ENCODE measurements at places on chromosomes 2 and 18. TPM values are rescaled to one million over a fixed set of nuclear protein-coding genes. Genes with fewer than 3 reads are reported as not detected.

Gene CAVIN2
- total RNA-seq = 9.3 TPM

Gene BMP10
- total RNA-seq = not detected

Gene ADGRF3
- 0.07 TPM for total RNA-seq

Gene CBLN2
- not detected for total RNA-seq

Gene GCG
- not detected for total RNA-seq

Gene CROCC2
- total RNA-seq = not detected

Gene SETBP1
- 5.3 TPM for total RNA-seq

Gene GAD1
- 0.34 TPM for total RNA-seq

Gene CCDC121
- 1.2 TPM for total RNA-seq

Gene SP140L
- total RNA-seq = 2.1 TPM
